ENCODE measurements at places on chromosomes 7 and 10. TPM values are rescaled to one million over a fixed set of nuclear protein-coding genes. Genes with fewer than 3 reads are reported as not detected.

DNA sequence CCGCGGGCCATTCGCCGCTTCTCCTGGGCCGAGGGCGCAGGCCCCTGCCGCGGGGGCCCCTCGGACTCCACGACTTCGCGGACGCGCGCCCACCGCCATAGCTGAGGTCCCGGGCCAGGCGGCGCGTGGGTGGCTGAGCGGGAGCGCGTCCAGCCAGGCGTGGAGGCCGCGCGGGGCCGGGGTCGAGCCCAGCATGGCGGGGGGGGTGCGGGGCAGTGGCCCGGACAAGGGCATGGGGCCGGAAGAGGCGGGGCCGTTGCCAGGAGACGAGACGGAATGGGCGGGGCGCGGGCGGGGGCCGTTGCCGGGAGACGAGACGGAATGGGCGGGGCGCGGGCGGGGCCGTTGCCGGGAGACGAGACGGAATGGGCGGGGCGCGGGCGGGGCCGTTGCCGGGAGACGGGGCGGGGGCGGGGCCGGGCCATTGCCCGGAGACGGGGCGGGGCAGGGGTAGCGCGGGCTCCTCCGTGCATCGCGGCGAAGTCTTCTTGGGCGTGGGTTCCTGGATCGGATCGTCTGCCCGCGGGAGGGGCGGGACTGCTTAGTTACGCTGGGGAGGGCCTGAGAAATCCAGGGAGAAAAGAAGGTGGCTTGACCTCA is 14.8 kb downstream of the ADAM8 start:
- DNase-seq, result no peak

DNA sequence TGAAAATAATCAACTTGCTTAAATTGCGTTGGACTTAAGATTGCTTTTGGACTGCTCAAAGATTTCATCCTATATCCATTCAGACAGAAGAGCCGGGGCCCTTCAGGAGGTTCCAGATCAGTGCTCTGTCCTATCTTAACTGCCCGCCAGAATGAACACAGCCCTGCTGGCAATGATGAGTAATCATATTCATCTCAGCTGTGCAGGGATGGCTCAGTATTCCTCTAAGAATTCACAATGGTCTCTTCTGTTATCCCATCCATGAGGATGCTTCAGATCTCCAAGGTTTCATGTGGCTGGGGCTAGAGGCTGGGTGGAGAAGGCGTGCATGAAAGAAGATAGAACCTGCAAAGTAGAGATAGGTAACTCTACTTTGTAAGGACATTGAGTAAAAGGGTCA is 80.0 kb upstream of the NPVF start:
- DNase-seq, result no peak

GRCh38 chr10:3747248-3747960 is 37.6 kb downstream of the KLF6 start:
- DNase-seq, result no peak

- DNase-seq, result no peak
Measured at GRCh38 chr10:75009426-75009825, 102.0 kb upstream of the SAMD8 start.

DNA sequence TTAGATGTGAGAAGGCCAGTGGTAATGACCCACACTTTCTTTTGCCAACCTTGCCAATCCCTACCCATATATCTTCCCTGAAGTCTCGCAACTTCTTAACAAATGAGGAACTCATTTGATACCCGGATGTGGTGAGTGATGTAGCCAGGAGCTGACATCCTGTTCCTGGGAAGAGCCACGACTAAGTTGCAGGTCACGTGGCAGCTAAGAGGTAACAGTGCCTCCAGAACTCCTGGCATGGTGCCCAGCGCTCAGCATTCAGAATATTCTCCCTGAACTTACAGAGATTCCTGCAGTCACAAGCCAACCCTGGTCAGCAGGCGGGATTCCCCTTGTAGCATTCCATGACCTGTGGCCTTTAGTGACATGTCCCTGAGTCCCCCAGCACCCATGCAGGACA is 282.5 kb downstream of the GALNT17 start:
- no peak for DNase-seq

DNA sequence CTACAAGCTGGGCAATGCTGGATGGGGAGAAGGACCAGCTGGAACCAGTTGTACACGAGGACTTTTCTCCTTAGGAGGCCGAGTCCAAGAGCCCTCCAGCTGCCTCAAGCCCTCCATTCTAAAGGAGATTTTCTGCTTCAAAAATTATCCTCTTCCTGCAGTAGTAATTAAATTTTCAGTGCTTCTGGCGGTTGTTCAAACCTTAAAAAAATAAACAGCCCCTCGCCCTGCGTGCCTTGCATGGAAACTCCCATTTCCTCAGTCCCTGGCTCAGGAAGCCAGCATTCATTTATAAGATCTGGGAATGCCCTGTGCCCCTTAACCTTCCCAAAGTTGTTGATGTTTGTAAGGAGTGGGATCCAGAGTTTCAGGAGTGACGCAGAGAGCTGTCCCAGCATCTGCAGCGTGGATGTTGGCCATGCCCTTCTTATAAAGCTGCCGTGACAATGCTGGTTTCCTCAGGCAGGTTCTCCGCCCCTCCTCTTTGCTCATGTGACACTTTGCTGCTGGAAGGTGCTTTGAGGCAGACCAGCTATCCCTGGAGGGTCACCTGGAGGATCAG is 24.0 kb upstream of the ACTR3B start:
- no peak for DNase-seq

GRCh38 chr10:114519306-114519669 is 115.0 kb upstream of the AFAP1L2 start:
- DNase-seq, result no peak

GRCh38 chr10:80485946-80486764 is 32.0 kb downstream of the TSPAN14 start:
- no peak for DNase-seq

DNA sequence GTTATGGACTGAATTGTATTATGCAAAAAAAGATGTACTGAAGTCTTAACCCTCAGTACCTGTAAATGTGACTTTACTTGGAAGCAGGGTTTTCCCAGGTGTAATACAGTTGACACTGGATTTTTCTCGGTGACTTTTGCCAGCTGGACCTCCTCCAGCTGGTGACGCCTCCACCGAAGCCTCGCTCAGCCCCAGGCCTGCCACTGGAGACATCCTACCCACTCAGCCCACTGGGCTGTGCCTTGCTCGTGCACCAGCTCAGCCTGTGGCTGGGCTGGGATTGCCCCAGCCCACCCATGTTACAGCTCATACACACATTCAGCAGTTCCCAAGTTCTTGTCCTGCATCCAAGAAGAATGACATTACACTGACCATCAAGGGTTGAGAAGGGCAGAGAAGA is 42.4 kb upstream of the GPR22 start:
- no peak for DNase-seq

Gene GARIN1A
- 0.30 TPM for total RNA-seq

Gene DDX50
- total RNA-seq, result 41.7 TPM

Gene TACR2
- 0.10 TPM for total RNA-seq

Gene TFEC
- 2.2 TPM for total RNA-seq

Gene CARD11
- total RNA-seq, result 0.59 TPM

Gene TECPR1
- 8.3 TPM for total RNA-seq

Gene CD36
- total RNA-seq, result 589 TPM

Measured in skin of body (tissue), 3 donors.